T-helper 17 cell (primary cell): ENCODE measurements at places on chromosomes 16 and 17.

DNA sequence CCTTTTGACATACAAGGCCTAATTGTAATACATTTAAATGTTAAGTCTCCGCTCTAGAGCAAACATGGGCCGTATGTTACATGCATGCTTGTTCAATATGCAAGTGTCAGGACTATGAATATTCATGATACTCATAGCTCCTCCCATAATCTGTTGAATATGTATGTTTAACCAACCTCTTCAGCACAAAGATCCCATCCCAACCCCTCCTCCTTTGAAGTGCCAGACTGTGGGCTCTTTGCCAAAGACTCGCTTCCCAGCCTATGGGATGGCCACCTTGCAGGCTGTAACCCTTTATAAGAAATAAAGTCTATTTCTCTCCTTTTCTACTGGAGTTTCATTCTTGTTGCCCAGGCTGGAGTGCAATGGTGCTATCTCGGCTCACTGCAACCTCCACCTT is 156.2 kb downstream of the ABCC12 start:
- DNase-seq: no peak

GRCh38 chr16:55330781-55331647 is 7.0 kb downstream of the IRX6 start:
- DNase-seq: no peak

DNA sequence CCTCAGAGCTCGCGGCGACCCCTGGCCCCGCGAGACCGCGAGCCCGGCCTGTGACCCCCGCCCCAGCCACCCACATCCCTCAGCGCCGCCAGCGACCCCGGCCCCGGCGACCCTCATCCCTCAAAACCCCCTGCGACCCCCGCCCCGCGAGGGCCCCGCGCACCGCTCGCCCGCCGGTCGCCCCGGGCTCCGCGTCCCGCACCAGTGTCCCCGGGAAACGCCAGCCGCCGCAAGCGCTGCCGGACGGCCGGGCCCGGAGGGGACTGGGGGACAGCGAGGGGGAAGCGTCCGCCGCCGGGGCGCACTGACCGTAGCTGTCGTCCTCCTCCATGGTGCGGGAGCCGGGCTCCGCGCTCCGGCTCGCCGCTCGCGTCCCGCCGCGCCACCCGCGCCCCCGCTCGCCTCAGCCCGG is at the start of gene CYTH1:
CYTH1 (minus strand) TSS at position 381 of the 412 bp plus-strand sequence; CDS start at position 331, 50 bp downstream.
- no peak for DNase-seq

DNA sequence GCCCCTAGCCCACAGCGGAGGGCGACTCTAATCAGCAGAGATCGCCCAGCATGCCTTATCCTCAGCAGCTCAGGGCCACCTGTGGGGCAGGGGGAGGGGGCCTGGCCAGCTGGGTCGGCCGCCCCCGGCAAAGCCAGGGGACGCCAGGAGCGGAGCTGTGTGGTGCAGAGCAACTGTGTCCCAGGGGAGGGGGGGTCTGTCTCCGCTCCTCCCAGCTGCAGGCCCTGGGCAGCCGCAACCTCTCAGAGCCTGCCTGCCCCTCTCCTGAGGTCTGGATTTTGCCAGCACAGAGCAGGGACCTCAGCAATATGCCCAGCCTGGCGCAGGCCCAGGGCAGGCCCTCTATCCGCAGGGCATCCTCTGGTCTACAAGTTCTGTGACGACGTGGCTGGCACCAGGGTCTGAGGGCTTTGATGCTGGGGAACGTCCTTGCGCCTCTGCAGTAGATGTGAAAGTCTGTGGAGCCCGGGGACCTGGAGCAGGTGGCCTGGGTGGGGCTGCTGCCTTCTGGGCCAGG is 36.5 kb upstream of the SLC38A10 start:
- DNase-seq: no peak

DNA sequence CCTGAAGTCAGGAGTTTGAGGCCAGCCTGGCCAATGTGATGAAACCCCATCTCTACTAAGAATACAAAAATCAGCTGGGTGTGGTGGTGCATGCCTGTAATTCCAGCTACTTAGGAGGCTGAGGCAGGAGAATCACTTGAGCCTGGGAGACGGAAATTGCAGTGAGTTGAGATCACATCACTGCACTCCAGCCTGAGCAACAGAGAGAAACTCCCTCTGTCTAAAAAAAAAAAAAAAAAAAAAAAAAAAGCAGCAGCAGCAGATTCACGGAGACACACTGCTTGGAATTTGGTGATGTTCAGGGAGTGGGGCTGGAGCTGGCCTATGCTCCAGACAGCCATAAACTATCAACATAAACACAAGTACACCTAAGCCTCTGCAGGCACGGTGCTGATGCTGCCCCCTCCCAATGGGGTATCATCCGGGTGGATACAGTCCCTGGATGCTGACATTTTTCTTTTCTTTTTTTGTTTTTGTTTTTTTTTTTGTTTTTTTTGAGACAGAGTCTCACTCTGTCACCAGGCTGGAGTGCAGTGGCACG is 39.6 kb upstream of the RHOT1 start:
- no peak for DNase-seq
